Muscle of back (tissue), 13 donors: ENCODE measurements at places on chromosomes 16 and 17. TPM values are rescaled to one million over a fixed set of nuclear protein-coding genes. Genes with fewer than 3 reads are reported as not detected.

- no peak for DNase-seq
Observed at GRCh38 chr17:33229499-33229898, 63.6 kb downstream of the ASIC2 start.

GRCh38 chr17:30597776-30598288, 120.6 kb downstream of the GOSR1 start:
- no peak for DNase-seq

GRCh38 chr16:69613378-69614154, 47.8 kb downstream of the NFAT5 start:
- DNase-seq, result no peak

- no peak for DNase-seq
Observed at GRCh38 chr17:3003296-3004149, 59.9 kb downstream of the OR1D5 start.

CA5A gene
- 0.03 TPM for polyA plus RNA-seq

SYT17 gene
- 5.6 TPM for polyA plus RNA-seq

CCL8 gene
- polyA plus RNA-seq, result 1.1 TPM

CLEC18C gene
- 0.34 TPM for polyA plus RNA-seq

NARF gene
- polyA plus RNA-seq, result 61.3 TPM
